Esophagus squamous epithelium (tissue), 5 donors: ENCODE measurements at places on chromosomes 5 and 9.

DNA sequence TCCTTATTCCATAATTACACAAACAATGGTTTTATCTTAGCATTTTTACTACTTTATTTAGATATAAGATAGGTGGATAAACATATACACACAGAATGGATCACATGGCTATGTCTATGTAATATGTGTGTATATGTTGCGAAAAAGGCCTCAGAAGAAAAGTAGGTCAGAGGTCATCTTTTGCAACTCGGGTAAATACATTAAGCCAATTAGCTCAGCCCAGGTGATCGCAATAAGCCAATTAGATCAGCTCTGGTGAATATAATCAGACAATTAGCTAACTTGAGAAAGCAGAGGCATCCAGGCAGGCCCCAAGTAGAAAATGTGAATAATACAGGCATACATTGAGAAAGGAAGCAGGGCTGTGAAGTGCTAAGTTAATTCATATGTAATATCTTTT, 24.3 kb downstream of the SLCO4C1 start:
- DNase-seq: no peak
- H3K4me3 ChIP-seq: no peak overlapping the region
- H3K4me1 ChIP-seq: no peaks in the 10 kb centered on the region
- no peaks in the 10 kb centered on the region for H3K36me3 ChIP-seq

- DNase-seq: peak; percentile 6
- no peaks in the 10 kb centered on the region for H3K36me3 ChIP-seq
- peak within 1 kb of the TSS; percentile 16 for H3K27ac ChIP-seq
- H3K4me3 ChIP-seq: peak within 1 kb of the TSS; percentile 60
- peaks cover 31% of the 10 kb centered on the region for H3K4me1 ChIP-seq
- H3K27me3 ChIP-seq: no peaks in the 10 kb centered on the region
Measured at GRCh38 chr5:95620030-95620869, at the start of gene GPR150. TSS of gene GPR150 (plus strand) at chr5:95620087. CDS start at chr5:95620276, 189 bp downstream.

DNA sequence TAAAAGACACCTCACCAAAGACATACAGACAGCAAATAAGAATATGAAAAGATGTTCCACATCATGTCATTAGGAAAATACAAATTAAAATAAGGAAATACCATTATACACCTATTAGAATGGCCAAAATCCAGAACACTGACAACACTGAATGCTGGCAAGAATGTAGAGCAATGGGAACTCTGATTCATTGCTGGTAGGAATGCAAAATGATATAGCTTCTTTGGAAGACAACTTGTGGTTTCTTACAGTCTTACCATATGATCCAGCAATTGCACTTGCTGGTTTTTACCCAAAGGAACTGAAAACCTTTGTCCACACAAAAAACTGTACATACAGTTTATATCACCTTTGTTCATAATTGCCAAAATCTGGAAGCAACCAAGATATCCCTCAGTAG, 6.5 kb downstream of the TMEM161B start:
- no peaks in the 10 kb centered on the region for H3K36me3 ChIP-seq
- DNase-seq: no peak
- H3K27me3 ChIP-seq: no peaks in the 10 kb centered on the region
- H3K4me3 ChIP-seq: no peak overlapping the region

- no peak overlapping the region for H3K27ac ChIP-seq
- H3K4me3 ChIP-seq: no peak overlapping the region
- no peaks in the 10 kb centered on the region for H3K36me3 ChIP-seq
- H3K4me1 ChIP-seq: peaks cover 9% of the 10 kb centered on the region
- DNase-seq: no peak
- H3K27me3 ChIP-seq: no peaks in the 10 kb centered on the region
Measured at GRCh38 chr5:57817924-57818323, 335.3 kb upstream of the ACTBL2 start.

GRCh38 chr9:87570000-87570908, 72.6 kb downstream of the DAPK1 start:
- no peaks in the 10 kb centered on the region for H3K27me3 ChIP-seq
- peak overlapping the region; percentile 16 for H3K27ac ChIP-seq
- H3K4me3 ChIP-seq: no peak overlapping the region
- H3K36me3 ChIP-seq: no peaks in the 10 kb centered on the region
- DNase-seq: no peak

DNA sequence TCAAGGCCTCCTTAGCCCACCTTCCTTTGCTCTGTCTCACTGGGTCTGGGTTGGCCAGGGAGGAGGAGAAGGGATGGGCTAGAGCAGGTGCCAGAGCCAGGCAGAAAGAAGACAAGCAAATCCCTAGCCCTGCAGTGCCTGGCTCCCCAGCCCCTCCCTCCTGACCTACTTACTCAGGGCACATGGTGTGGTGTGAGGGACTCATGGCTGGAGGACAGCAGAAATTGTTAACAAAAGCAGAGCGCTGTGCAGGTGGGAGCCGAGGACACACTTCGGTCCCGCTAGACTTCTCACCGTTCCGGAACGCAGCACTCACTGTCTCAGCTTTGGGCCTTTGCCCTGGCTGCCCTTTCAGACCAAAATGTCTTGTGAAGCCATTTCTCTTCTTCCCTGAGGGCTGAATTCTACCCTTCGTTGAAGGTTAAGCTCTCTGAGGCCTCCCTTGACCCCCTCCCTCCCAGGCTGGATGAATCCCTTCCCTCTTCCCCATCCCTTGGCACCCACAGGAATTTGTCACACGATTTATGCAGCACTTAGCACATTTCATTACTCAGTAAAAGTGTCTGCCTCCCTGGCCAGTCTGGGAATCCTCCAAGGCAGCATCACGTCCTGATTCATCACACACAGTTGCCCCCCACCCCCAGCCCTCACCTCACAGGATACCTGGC, 263.9 kb upstream of the TRPC7 start:
- no peak overlapping the region for H3K4me3 ChIP-seq
- H3K27ac ChIP-seq: no peak overlapping the region
- no peaks in the 10 kb centered on the region for H3K36me3 ChIP-seq
- no peak for DNase-seq
- no peaks in the 10 kb centered on the region for H3K27me3 ChIP-seq

DNA sequence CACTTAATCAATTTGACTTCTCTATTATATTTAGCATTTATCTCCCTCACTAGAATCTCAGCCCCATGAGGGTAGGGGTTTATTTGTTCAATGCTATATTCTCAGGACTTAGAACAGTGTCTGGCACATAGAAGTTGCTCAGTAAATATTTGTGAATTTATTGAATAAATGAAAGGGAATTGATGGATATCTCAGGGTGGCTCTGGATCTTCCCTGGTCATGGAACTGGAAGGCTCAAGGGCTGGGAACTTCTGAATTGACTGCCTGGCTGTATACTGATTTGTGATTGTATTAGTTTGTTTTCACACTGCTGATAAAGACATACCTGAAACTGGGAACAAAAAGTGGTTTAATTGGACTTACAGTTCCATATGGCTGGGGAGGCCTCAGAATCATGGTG, 57.2 kb downstream of the KIF4B start:
- H3K27me3 ChIP-seq: peaks cover 3% of the 10 kb centered on the region
- H3K4me1 ChIP-seq: no peaks in the 10 kb centered on the region
- H3K27ac ChIP-seq: no peak overlapping the region
- H3K4me3 ChIP-seq: no peak overlapping the region
- H3K36me3 ChIP-seq: no peaks in the 10 kb centered on the region
- no peak for DNase-seq

GRCh38 chr5:14510880-14511279, 70.7 kb upstream of the OTULINL start:
- no peaks in the 10 kb centered on the region for H3K4me1 ChIP-seq
- no peak overlapping the region for H3K27ac ChIP-seq
- H3K36me3 ChIP-seq: no peaks in the 10 kb centered on the region
- H3K4me3 ChIP-seq: no peak overlapping the region
- no peak for DNase-seq
- H3K27me3 ChIP-seq: no peaks in the 10 kb centered on the region

- H3K27ac ChIP-seq: no peak overlapping the region
- DNase-seq: no peak
- H3K4me3 ChIP-seq: no peak overlapping the region
- peaks cover 17% of the 10 kb centered on the region for H3K4me1 ChIP-seq
- no peaks in the 10 kb centered on the region for H3K36me3 ChIP-seq
- H3K27me3 ChIP-seq: no peaks in the 10 kb centered on the region
Measured at GRCh38 chr9:99101812-99102211, 3.1 kb upstream of the TGFBR1 start.

GRCh38 chr5:9173281-9174048, 372.4 kb downstream of the SEMA5A start:
- no peaks in the 10 kb centered on the region for H3K27me3 ChIP-seq
- no peak for DNase-seq
- H3K4me1 ChIP-seq: no peaks in the 10 kb centered on the region
- H3K36me3 ChIP-seq: peaks cover 5% of the 10 kb centered on the region

- no peaks in the 10 kb centered on the region for H3K4me1 ChIP-seq
- H3K4me3 ChIP-seq: no peak overlapping the region
- H3K27me3 ChIP-seq: no peaks in the 10 kb centered on the region
- DNase-seq: no peak
- H3K36me3 ChIP-seq: no peaks in the 10 kb centered on the region
Measured at GRCh38 chr5:33275921-33276627, 164.7 kb upstream of the TARS1 start.

DNA sequence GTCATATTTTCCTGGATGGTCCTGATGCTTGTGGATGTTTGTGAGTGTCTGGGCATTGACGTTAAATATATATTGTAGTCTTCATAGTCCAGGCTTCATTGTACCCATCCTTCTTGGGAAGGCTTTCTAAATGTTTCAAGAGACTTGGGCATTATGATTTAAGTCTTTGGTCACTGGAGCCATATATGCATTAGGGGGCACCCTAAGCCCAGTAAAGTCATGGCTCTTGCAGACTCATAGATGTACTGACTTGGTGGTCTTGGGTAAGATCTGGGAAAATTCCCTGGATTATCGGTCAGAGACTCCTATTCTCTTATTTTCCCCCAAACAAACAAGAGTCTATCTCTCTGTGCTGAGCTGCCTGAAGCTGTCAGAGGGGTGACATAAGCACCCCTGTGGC, 271.1 kb downstream of the TRIM36 start:
- H3K4me1 ChIP-seq: no peaks in the 10 kb centered on the region
- no peak overlapping the region for H3K4me3 ChIP-seq
- DNase-seq: no peak

DNA sequence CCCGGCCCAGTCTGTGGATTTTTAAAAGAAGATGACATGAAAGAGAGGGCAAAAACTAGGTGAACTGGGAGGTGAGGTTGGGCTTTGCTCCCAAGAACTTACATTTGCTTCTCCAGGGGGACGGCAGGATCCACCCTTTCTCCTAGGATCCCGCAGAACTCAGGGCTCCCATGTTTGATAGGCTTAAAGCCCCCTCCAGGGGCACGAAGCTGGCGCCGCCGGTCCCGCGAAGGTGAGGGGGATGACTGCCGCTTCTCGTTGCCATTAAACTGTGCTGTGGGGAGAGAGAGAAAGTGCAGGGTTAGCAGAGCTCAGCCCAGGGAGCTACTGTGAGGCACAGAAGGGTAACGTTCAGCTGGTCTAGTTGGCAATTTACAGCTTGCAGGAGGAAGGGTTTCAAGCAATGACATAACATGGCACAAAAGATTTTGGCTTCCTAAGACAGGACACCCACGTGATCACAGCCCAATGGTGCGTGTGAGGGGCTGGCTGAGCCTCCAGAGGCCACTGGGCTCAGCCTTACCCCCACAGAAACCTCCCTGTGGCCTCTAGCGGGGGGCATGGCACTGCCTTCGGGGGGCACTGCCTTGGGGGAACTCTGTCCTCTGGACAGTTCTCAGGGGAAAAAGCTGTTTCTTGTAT, 52.0 kb upstream of the SLC25A51 start:
- H3K27ac ChIP-seq: peak overlapping the region; percentile 61
- H3K27me3 ChIP-seq: no peaks in the 10 kb centered on the region
- peaks cover 22% of the 10 kb centered on the region for H3K4me1 ChIP-seq
- DNase-seq: no peak
- H3K36me3 ChIP-seq: no peaks in the 10 kb centered on the region
- H3K4me3 ChIP-seq: no peak overlapping the region

DNA sequence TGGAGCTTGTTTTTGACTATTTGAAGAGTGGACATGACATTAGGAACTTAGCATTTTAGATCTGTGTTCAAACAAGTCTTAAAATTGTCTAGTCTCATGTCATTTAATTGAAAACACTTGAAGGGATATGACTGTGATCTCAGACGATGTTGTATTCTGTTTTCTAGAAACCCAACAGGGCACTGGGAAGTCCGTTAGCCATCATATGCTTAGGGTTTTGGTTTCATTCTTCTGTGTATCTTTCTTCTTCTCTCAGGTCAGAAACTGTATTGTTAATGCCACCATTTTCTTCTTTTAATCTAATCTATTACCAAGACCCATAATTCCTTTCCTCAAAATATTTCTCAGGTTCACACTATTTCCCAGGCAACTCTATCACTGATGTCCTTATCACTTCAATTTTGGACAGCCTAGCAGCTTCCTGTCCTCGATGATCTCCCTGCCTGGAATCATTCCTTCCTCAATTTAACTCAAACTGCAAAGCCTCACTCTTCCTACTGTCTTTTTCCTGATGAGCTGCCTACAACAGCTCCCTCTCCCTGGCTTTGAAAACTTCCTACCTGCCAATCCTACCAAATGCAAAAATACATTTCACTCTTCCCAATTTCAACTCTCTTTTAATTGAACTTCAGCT, 77.7 kb downstream of the MEF2C start:
- no peaks in the 10 kb centered on the region for H3K4me1 ChIP-seq
- no peak overlapping the region for H3K27ac ChIP-seq
- no peak overlapping the region for H3K4me3 ChIP-seq
- DNase-seq: no peak
- no peaks in the 10 kb centered on the region for H3K27me3 ChIP-seq
- H3K36me3 ChIP-seq: no peaks in the 10 kb centered on the region

- no peak overlapping the region for H3K27ac ChIP-seq
- no peak overlapping the region for H3K4me3 ChIP-seq
- no peaks in the 10 kb centered on the region for H3K4me1 ChIP-seq
- H3K27me3 ChIP-seq: no peaks in the 10 kb centered on the region
Measured at GRCh38 chr9:115764645-115765044, 388.9 kb upstream of the PAPPA start.

GRCh38 chr9:68619636-68620035, 79.0 kb upstream of the TMEM252 start:
- no peaks in the 10 kb centered on the region for H3K4me1 ChIP-seq
- H3K36me3 ChIP-seq: no peaks in the 10 kb centered on the region
- no peaks in the 10 kb centered on the region for H3K27me3 ChIP-seq
- DNase-seq: no peak
- no peak overlapping the region for H3K4me3 ChIP-seq
- no peak overlapping the region for H3K27ac ChIP-seq

DNA sequence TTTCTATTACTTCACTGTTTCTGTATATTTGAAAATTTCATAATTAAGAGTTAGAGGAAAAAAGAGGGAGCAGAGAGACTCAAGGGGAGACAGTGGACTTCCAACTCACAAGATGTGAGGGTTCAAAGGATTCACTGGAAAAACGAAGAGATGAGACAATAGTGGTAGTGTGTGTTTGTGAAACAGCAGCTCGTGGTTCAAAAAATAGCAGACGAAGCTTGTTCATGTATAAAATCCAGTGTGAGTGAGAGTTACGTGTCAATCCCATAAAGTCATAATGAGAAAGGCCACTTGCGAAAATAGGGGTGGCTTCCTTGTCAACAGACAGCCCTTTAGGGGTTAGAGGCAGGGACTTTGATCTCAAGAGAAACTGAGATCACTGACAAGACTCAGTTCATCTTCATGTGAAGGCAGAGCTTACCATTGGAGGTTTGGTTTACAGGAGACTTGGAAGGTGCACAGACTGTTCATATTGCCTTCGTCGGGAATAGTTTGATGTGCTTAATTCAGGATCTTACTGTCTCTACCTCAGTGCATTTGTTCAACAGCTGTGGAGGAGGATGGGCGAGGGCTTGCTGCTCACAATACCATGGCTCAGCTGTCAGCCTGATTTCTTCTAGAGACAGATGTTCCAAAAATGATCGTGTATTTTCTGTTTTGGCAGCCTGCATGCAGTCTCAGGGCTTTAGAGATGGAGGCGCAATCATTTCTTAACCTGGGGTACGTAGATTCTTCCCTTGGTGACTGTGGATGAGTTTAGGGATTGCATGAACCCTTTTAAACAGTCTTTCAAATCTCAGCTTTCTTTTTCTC, 105.7 kb upstream of the KLF9 start:
- H3K27ac ChIP-seq: no peak overlapping the region
- H3K4me1 ChIP-seq: no peaks in the 10 kb centered on the region
- H3K27me3 ChIP-seq: no peaks in the 10 kb centered on the region
- no peak overlapping the region for H3K4me3 ChIP-seq
- no peaks in the 10 kb centered on the region for H3K36me3 ChIP-seq
